ENCODE measurements at places on chromosomes 11 and 22.

GRCh38 chr11:10392095-10393079, 62.7 kb upstream of the AMPD3 start:
- DNase-seq = no peak

DNA sequence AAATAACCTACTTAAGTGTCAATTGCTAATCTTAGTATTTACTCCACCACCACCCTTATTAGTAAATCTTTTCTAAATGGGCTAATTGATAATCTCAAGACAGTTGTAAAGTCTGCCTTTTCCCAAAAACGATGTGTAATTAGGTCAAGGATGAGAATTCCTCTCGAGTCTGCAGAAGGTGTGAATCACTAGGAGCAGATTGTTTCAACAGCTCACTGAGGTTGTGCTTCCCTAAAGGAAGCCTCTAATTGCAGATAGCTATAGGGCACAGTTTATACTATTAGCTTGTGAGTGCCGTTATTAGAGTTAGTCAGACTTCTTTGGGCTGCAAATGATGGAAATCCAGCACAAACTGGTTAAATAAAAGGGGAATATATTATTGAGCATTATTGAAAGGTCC, 84.9 kb downstream of the C11orf91 start:
- DNase-seq = no peak

- DNase-seq = no peak
These were observed 171.7 kb downstream of the INSC start for GRCh38 chr11:15286465-15286864.

- no peak for DNase-seq
These were observed 931.6 kb downstream of the BRD1 start for GRCh38 chr22:48895831-48896765.

DNA sequence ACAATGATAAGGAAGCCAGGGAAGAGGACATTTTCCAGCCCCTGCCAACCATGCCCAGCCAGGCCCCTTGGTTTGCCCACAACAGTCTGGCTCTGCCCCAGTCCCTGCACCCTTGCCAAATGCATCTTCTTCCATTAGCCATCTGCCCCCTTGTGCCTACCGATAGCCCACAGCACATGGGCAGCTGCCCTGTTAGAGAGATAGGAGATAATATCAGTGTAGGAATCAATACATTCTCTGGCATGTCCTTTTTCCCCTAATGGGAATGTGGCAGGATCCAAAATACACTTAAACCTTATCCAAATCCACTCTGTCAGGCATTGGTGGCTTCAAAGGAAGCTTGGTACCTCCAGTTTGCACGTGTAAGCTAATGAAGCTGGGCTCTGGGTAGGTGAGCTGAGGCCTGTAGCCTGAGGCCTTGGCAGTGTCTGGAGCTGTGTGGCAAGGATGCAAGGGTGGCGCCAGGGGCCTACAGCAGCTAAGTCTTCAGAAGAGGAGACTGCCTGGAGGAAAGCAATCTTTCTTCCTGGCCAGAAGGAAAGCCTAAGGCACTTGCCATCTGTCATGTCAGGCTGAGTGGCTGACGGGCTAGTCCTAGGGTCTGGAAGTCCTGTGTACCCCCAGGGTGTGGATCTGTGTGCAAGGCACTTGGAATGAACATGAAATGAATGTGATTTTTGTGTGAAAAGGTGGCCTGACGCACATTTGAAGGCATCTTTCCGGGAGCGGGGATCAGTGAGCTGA, 164.2 kb upstream of the TBCEL start:
- DNase-seq = no peak

- no peak for DNase-seq
These were observed 49.3 kb upstream of the RDX start for GRCh38 chr11:110345743-110346142.

DNA sequence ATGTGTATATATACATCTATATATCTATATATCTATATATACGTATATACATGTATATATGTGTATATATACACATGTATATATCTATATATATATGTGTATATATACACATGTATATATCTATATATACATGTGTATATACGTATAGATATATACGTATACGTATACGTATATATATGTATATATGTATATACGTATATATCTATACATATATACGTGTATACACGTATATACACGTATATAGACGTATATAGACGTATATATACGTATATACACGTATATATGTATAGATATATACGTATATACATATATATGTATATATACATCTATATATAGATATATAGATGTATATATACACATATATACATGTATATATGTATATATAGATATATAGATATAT, 25.1 kb upstream of the CAPRIN1 start:
- DNase-seq = no peak

DNA sequence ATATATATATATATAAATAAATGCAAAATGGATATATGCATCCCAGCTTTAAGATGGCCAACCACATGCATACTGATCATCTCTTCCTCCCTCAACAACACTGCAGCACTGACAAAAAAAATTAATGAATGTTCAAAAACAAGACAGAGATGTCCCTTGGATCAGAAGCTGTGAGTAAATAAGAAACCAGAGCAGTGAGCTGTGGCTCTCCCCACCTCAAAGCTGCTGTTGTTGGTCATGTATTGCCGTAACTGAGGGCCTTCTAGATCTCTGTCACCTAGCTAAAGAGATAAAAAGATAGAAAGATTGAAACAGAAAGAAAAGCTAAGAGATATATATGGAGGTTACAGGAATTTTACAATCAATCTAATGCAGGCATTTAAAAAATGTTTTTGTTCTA, 15.5 kb upstream of the TMEM135 start:
- DNase-seq = no peak

- DNase-seq = no peak
These were observed at the start of gene KMT5B for GRCh38 chr11:68213135-68213515. Gene KMT5B, minus strand, starts transcription at chr11:68213296. Its CDS starts 23,220 bp downstream, at chr11:68190076.

GRCh38 chr22:45475063-45475747, 27.5 kb upstream of the FBLN1 start:
- DNase-seq = no peak

DNA sequence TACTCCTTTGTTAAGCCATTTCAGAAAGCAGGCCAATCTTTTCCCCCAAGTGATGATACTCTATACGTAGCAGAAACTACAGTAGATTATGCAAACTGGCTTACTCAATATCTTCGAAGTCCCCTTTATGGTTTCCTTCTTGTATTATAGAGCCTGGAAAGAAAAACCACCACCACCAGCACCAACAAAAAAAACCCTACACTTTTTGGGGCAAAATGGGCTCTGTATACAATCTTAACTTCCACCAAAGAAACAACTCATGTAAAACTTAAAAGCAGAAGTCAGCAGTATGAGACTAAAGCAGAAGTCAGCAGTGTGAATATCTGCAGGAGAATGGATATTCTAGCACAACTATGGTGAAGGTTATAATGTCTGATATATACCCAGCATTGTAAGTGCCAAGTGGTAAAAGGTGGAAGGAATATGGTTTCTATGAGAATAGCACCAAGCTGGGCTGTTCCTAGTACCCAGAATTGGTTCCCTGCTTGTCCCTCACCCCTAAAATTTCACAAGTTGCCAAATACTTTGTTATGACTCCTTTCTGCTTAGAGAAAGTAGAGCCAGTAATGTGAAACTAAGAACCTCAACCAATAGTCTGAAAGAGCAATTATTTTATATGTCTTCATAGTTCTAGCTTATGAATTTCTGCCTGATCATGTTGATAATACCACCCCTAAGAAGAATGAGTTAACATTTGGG, 252.1 kb downstream of the SBF2 start:
- no peak for DNase-seq

GRCh38 chr11:2933375-2934020, 4.3 kb upstream of the PHLDA2 start:
- no peak for DNase-seq

DNA sequence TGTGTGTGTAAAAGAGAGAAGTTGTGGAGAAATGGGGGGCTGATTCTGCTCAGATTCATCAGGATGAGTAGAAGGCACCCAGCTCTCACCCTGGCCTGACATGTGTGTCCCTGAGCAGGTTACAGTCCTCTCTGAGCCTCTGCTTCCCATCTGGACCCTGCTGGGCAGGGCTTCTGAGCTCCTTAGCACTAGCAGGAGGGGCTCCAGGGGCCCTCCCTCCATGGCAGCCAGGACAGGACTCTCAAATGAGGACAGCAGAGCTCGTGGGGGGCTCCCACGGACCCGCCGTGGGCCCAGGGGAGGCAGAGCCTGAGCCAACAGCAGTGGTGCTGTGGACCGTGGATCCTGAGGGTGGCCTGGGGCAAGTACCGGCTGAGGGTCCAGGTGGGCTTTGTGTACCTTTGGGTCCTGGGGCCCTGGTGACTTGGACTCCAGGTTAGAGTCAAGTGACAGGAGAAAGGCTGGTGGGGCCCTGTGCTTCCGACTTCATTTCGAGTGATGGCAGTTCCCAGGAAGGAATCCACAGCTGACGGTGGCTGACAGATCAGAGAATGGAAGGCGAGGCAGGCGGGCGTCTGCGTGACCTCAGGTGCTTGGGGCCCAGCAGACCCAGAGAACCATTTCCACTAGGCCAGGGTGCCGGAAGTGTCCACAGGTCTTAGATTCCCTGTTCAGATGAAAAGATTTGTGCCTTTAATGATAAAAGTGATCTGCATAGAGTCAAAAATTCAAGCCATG, 21.9 kb downstream of the NEAT1 start:
- DNase-seq = no peak

DNA sequence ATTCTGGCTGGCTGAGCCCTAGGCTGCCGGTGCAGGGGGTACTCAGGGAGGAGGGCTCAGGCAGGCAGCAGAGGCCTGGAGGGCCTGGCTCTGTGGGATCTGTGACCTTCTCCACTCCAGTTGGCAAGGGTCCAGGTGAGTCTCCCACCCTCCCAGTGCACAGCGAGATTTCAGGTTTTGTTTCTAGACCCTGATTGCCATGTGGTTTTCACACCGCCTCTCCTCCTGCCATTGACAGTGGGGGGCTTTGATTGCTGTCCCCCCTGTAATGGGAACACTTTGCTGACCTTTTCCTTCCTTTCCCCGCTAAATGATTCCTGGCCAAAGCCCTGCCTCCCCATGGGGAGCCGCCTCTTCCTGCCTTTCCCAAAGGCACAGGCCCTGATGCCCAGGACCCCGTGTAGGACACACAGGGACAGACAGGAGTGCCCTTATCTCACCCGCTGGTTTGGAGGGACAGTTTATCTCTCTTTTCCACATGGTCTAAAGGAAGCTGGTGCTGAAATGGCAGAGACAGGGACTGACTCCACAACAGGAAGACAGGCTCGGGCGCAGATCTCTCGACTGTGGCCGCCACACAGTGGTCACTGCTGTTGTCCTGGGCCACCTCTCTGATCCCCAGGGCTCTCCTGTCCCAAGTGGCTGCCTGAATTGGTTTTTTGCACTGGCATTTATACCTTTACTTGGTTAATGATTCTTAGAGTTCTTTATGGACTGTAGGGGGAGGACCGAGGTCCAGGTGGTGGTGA, 43.4 kb downstream of the BCR start:
- no peak for DNase-seq

All from progenitor cell of endocrine pancreas (in vitro differentiated cells).